Left renal cortex interstitium (tissue), 4 donors: ENCODE measurements at places on chromosomes 12 and 14. TPM values are rescaled to one million over a fixed set of nuclear protein-coding genes. Genes with fewer than 3 reads are reported as not detected.

AMDHD1 gene
- polyA plus RNA-seq = 1.4 TPM

CCDC197 gene
- polyA plus RNA-seq = not detected

TAS2R7 gene
- polyA plus RNA-seq = not detected

ZC3H10 gene
- 6.4 TPM for polyA plus RNA-seq

NAA25 gene
- polyA plus RNA-seq = 16.3 TPM

RND1 gene
- 3.7 TPM for polyA plus RNA-seq

PPP4R4 gene
- polyA plus RNA-seq = 0.25 TPM

CLEC6A gene
- polyA plus RNA-seq = 0.06 TPM

TGM1 gene
- 0.92 TPM for polyA plus RNA-seq

DNA sequence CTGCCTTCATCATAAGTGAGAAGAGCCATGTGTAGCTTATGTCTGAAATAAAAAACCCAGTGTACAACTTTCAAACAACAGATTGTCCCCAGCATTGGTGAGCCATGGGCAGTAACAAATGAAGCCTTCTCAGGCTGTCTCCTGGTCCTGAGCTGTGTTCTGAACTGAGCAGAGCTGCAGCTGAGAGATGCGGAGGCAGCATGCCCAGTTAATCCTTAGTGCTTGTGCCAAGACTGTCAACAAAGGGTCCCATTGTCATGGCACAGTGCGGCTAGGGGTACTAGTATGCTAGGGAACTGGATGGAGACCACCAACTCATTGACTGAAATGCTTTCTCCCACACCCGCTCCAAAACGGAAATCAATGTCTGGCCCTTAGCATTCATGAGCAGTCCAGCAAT lies 154.3 kb downstream of the RMST start:
- DNase-seq = no peak

GRCh38 chr14:22415605-22415959 lies 173.4 kb downstream of the DAD1 start:
- DNase-seq = no peak

DNA sequence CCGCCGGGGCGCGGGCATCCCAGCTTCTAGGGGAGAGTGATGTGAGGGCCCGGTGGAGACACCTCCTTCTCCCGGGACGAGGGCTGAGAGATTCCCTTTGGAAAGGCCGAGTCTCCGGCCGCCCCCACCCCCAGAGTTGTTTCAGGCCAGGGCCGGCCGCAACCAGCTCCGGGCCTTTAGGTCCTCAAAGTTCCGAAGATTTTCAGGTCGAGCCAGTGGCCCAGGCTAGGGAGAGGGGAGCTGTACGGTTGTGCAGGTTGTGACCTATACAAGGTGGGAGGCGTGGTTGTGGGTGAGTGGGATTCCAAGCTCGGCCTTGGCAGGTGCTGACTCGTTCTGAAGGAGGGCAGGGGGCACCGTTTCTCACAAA lies 18.4 kb upstream of the ANKRD33 start:
- no peak for DNase-seq

GRCh38 chr12:67802731-67803130 lies 154.2 kb downstream of the DYRK2 start:
- DNase-seq = no peak

- no peak for DNase-seq
Observed at GRCh38 chr12:12249216-12250050, 17.4 kb downstream of the LRP6 start.

DNA sequence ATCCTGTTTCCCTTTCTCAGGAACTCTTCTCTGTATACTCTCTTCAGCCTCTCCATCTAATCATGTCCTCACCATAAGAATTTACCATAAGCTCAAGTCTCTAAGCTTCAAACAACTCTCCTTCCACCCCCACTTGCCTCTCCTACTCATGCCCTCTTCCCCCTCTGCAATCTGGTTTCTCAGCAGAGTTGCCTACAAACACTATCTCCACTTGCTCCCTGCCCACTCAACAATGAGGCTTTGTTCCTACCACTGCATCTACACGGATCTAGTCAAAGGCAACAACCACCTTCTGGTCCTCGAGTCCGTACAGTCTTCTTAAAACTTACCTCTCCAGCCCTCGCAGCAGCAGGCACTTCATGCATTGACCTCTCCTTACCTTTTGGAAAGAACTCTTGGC lies 17.2 kb upstream of the FBLN5 start:
- no peak for DNase-seq

DNA sequence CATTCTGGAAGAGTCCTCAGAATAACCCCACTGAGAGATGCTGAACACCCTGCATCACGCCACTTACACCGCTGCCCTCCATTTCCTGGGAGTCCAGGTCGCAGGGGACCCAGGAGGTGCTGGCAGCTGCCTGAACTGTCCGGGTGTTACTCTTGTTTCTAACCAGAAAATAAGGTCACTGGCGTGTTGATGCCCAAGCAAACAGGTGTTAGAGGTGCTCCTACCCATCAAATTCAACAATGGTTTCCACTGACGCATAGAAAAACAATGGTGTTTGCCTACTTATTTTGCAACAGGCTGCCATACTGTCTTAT lies 23.8 kb downstream of the PITPNM2 start:
- no peak for DNase-seq

DNA sequence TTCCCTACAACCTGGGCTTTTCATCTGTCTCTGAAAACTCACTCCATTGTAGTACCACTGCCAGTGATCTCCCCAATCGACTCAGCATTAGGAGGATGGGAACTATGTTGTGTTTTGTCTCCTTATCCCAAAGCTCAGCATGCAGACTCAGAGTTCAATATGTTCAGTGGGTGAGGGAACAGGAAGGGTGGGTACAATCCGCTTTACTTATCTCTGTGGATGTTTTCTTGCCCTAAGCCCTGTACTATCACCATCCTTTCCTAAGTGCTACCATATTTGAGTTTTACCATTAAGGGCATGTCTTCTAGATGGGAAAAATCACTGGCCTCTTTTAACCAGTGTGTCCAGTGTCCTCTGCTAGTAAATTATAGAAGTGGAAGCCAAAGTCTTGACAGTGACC lies 107.1 kb downstream of the PPM1H start:
- DNase-seq = no peak

GRCh38 chr14:30813216-30813615 lies 61.1 kb upstream of the COCH start:
- DNase-seq = no peak

- DNase-seq = no peak
Observed at GRCh38 chr14:74257078-74257940, 18.1 kb downstream of the VSX2 start.

DNA sequence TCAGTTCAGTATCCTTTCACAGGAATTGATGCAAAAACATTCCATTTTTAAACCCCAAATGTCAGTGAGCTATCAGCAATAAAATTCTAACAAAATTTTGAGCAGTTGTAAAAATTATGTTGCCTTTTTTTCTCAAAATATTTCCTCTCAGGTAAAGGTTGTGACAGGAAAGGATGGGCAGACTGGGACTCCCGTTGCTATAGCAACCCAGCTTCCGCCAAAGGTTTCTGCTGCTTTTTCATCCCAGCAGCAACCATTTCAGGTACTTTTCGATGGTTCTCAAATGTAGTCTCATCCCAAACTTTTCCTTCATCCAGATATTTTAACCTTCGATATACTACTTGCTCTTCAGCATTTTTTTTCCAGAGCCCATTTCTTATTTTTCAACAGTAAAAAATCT lies 13.6 kb downstream of the EP400 start:
- no peak for DNase-seq

GRCh38 chr14:103569408-103569807 lies 6.6 kb downstream of the COA8 start:
- DNase-seq = no peak

- no peak for DNase-seq
Observed at GRCh38 chr12:9597365-9597764, 10.4 kb downstream of the KLRB1 start.

GRCh38 chr12:49875115-49875720 lies 28.5 kb downstream of the FAIM2 start:
- DNase-seq = no peak

DNA sequence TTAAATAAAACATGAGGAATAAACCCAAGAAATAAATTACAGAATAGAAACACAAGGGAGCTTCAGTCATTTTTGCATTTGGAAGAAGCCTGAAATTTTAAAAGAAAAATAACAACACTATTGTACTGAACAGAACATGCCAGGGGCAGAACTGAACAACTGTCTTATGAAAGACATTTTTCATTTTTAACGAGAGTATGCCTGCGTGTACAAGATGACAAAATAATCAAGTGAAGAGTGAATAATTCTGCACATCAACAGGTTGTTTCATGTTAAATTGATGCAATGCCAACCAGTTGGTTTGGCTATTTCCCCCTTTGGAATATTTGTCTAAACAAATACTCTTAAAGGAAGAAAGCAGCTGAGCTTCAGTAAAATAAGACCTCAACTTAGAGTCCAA lies 103.3 kb upstream of the BTG1 start:
- no peak for DNase-seq

DNA sequence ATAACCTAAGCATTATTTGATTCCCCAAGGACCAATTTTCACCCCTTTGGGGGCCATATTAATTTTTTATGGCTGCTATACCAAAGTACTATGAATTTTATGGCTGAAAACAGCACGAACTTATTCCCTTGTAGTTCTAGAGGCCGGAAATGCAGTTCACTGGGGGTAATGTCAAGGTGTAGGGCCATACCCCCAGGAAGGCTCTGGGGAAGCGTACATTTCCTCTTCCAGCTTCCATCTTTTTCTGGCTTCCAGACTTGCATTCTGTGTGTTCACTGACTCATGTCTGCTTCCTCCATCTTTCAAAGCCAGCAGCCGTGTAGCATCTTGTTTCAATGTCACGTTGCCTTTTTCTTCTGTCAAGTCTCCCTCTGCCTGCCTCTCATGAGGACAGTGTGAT lies 133.5 kb downstream of the BICD1 start:
- no peak for DNase-seq

DNA sequence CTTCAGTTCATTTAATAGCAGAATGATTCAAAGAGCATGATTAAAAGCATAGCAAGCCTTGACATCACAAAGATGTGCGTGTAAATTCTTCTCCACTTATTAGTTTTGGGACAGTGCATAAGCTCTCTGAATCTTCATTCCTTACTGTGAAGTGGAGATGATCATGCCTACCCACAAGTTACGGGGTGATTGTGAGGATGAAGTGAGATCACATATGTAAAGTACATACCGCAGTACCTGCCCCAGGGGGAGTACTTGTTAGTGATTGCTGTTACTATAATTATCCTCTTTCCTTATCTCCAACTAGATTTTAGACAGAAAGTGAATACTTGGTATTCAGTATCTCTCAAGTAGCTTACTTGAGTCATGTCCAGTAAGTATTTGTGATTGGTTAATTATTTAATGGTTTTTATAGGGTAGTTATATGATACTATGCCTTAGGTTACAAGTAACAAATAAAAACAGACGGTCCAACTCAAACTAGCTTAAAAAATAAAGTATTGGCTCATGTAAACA lies 6.0 kb downstream of the RAD9B start:
- DNase-seq = no peak

DNA sequence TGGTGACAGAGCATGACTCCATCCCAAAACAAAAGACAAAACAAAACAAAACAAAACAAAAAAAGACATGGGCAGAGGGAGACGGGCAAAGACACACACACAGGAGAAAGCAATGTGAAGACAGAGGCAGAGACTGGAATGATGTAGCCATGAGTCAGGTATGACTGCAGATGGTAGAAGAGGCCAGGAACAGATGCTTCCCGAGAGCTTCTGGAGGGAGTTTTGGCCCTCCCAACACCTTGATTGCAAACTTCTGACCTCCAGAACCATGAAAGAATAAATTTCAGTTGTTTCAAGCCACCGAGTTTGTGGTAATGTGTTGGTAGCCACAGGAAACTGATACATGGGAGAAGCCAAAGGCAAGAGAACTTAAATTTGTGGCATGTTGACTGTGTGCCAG lies 27.1 kb downstream of the VWF start:
- no peak for DNase-seq

- DNase-seq = no peak
Observed at GRCh38 chr12:93442411-93443340, 929 bp upstream of the UBE2N start.

- DNase-seq = no peak
Observed at GRCh38 chr14:21233457-21234076, 35.7 kb downstream of the HNRNPC start.

GRCh38 chr12:53530061-53530460 lies 22.8 kb upstream of the NPFF start:
- no peak for DNase-seq
